ENCODE measurements at places on chromosomes 6 and 20.
A peak's percentile ranks its signal among the peaks of the same experiment; 100 is the strongest.

GRCh38 chr6:7267466-7268091, 45.4 kb downstream of the SSR1 start:
- DNase-seq = peak; percentile 97

DNA sequence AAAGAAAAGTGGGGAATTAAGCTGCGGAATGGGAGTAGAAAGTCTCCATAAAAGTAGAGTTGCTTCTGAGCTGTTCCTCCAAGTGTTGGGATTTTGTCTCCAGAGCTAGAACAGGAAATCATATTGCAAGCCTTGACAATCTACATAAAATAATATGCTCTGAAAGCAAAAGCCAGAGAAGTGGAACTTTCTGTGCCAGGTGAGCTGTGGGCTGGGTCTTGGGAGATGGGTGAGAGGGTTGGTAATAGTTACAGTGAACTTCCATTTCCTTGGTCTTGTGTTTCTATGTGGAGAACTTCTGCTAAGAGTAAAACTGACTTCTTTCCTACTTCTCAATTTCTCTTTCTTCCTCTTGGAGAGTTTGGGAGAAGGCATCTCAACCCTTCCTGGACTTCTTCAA, 6.3 kb upstream of the HMGN4 start:
- DNase-seq = no peak

DNA sequence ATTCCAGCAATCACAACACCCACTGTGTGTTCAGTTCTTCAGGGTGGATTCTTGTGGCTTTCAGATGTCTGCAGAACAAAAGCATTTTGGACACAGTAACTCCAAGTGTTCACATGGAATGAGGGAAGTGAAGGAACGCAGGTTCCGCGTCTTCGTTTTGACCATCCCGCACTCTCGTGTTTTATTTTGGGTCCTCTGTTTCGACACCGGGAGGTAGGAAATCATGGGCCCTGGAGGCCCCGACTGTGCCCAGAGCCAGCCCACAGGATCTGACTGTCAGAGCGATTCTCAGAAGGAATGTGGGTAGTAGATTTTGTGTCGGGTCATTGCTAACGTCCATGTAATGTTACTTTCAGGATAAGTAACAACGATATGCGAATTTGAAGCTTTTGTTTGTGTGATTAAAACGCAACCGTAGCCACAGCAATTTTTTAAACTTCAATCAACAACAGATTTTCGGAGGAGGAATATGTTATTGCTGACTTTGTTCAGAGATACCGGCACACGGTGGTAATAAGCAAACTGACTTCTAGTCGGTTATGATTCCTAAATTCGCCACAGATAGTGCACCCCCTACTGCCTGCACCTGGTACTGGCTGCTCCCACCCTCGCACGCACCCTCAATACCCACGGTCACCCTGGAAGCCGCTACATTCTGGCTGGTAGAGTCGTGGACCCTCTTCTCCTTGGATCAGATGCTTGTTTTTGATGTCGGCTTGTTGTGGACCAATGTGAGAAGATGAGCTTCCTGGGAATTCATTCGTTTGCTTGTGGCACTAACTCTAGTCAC, 10.5 kb downstream of the NPEPL1 start:
- DNase-seq = no peak

- no peak for DNase-seq
These were observed 590 bp downstream of the C20orf204 start for GRCh38 chr20:64036346-64037198.

DNA sequence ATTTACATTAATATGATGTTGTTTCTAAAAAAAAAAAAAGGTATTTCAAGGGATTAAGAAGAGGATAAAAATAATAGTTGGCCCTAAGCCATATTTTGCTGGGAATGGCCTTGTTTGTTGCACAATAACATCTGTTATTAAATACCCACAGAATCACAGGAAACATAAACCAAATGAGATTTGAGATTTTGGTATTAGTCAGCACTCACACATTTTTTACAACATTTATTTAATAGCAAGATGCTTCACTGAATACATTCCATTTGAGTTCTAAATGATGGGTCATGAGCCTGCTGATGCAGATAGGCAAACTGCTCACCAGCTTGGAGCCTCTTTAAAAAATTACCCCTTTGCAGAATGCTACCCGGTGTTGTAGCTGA, 92.9 kb upstream of the ENPP5 start:
- DNase-seq = peak; percentile 81

DNA sequence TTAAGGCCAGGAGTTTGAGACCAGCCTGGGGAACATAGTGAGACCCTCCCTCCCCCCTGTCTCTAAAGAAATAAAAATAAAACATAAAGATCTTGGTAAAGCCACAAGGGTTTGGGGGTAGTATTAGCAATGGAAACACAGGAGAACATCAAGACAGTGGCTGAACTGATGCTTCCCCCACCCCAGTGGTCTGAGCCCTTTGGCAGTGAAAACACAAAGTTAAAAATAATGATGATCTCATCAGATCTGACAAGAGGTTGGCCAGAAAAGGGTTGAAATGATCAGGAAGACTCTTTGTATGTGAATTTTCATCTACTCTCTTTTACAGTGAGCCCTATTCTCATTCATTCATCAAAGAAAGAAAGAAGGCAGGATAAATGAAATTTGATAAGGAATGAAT, 93.7 kb downstream of the KCNB1 start:
- DNase-seq = no peak

- DNase-seq = peak; percentile 41
These were observed 72.1 kb downstream of the AFDN start for GRCh38 chr6:167898673-167899311.

DNA sequence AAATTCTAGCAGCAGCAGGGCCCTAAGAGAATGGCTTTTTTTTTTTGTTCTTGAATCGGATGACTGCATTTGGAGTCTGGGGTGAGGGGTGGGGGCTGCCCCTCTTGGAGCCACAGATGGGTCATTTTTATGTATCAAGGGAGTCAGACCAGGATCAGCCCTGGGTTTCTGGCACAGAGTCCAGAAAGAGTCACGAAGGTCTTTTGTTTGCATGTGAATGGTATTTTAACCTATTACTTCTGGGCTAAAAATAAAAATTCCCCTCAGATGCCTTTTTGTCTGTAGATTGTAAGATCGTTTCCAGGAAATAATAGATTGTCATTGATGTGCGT, 72.5 kb downstream of the PHACTR3 start:
- peak; percentile 64 for DNase-seq
